ENCODE measurements at places on chromosomes 7 and 10.

DNA sequence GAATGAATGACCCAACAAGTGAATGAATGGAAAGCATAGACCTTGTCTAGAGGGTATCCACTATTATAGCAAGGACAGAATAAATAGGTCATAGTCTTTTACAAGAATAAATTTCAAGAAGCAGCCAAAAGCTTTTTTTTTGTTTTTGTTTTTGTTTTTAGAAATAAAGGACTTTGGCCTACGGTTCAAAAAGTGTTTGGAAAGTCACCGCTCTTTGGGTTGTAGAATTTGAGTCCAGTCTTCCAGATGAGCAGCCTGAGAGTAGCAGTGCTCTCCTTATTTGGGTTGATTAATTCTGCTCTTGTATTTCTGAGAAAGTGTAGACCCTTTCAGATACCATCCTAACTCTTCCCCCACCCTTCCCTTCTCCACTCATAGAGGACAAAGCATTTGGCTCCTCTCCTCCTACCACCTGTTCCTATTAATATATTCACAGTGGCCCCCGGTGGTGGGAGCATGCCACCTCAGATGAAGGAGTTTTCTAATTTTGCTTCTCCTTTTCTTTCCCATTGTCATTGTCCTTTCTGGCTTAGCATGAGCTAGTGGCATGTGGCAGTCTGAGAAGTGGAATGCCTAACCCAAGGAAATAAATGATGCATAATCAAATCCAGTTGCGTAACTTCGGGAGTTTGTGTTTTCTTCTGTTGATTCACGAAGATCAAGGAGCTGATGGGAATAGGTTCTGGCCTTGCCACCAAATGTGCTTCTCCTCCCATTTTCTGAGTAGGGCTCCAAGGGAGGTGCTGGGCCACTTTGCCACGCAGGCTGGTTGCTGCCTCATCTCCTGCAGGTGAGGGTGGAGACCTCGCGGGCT lies 114.7 kb downstream of the CHN2 start:
- no peak for DNase-seq

DNA sequence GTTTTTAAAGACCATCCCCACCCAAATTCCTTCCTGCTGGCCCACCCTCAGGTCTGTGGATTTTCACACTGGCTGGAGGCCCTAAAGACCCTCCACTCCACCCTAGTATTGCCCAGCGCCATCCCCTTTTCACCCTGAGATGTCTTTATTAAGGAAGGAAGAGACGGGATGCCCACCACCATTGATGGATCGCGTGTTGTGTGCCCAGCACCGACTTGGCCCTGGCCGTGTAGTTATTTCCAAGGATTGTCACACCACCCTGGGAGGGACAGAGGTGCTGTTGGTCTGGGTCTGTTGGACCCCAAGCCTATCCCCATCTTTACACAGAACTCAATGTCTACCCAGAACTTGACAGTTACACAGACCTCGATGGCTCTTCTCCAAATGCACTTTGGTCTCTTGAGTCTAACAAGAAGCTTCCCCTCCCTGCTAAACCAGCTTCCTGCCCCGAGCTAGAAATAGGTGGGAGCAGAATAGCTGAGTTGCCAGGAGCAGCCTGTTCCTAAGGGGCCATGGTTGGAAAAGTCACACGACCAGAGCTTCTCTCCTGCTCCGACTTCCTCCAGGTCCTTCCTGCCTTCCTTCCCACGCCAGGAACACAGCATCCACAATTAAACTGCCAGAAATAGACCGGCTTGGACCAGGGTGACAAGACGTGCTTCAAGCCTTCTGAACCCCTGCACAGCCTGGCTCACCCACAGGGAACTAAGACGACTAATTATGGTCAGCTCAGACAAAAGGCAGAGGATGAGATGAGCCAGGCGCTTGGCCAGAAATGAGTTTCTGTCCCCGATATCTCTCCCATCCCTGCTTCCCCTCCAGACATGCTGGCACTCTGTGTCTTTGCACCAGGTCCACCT lies 139.5 kb upstream of the CHST15 start:
- no peak for DNase-seq

DNA sequence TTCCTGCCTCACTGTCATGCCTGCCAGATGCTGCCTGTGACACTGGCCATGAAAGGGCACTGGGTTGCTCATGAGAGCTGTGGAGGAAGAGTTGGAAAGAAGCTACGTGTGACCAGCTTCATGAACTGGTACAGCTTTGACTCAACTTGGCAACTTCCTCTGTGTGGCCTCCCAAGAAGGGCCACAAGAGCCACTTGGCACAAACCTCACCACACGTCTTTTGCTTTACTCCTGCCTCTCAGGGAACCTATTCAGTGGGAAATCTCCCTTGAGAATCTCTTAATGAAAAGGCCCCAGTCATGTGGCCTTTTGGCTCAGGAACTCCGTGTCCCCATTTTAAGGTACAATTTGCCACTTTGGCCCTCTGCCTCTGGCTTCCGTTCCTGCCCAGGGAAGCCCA lies 54.5 kb downstream of the FRMD4A start:
- DNase-seq, result no peak

DNA sequence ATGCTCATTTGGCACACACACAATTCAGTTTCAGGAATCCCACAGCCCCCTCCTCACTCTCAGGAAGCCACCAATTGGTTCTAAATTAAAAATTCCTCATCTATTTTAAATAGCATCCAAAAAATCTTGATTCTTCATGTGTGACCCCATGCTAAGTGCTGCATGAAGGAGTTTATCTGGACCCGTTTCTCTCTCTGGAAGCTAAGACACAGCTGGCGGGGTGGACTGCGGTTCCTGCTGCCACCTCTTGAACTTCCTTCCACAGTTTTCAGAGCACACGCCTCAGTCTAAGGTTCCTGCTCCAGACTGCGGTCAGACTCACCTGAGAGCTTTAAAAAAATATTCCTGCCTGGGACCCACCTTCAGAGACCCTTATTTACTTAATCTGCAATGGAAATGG lies 34.5 kb downstream of the LYZL1 start:
- DNase-seq, result no peak

GRCh38 chr7:120720317-120720716 lies 137.6 kb downstream of the TSPAN12 start:
- no peak for DNase-seq

Data from stimulated activated CD4-positive, alpha-beta T cell treated with anti-CD3 and anti-CD28 coated beads, Interleukin-1b, Interleukin-23, amount 100 ng/mL, for 1 hour (primary cell).